Fibroblast of lung (primary cell): ENCODE measurements at places on chromosomes 7 and 10.
A peak's percentile ranks its signal among the peaks of the same experiment; 100 is the strongest.

- DNase-seq = peak; percentile 93
Measured at GRCh38 chr7:131057015-131057793, 270.5 kb upstream of the MKLN1 start.

DNA sequence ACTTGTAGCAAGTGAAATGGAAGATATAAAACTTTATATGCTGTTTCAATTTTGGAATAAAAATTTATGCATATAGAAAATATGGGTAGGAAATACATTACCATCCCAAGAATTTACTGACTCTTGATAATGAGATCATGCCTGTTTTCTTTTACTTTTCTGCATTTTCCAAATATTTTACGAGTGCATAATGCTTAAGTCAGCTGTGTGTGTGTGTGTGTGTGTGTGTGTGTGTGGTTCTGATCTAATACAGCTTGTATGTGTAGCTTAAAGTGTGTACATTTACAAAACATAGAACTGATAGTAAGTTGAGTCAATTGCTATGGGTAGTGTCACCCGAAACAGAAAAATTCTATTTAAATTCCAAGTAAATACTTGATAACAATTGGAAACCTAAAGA, 315.9 kb upstream of the LRRN3 start:
- peak; percentile 5 for DNase-seq

DNA sequence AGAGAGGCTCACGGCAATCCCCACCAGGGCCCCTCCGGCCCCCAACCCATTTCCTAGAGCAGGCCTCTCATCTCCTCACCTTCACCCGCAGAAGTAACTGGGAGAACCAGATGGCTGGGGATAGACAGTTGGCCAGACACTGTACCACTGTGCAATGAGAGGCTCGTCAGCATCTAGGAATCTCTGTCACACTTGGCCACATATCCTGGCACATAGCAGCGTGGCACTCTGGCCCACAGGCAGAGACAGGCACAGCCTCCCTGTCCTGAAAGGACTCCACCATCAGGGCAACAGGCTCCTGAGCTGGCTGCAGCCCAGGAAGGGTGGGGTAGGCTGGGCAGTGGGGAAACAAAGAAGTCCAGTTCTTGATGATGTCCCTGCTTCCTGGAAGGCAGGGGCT, 45.8 kb downstream of the C10orf143 start:
- DNase-seq = no peak

DNA sequence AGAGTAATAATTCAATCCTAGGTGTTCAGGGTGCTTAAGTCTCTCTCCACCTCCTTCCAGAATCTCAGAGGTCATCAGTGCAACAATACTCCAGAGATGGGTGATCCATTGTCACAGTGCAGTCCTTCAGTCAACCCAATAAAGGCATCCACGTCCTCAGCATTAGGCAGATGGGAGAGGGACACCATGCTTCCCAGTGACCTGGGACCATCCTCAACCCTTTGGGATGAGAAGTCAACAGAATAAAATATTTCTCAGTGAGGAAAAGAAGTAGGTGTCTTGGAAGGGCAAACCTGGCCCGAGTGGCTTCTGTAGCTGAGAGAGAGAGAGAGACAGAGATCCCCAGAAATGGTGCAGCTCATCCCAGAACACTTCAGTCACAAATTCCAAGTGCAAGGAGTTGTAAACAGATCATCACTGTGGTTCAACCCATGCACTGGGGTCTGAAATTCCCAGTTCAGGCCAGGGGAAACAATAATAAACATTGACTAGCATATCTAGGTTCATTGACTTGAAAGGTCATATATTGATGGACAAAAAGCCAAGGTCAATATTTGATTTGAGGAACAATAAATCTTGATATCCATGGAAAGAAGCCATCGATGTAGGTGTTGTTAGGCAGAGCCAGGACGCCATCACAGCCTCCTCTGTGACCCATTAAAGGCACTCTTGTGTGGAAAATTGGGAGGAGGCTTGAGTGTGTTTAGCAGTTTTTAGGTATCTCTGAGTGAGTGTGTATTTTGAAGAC, 256.0 kb upstream of the ZMIZ1 start:
- DNase-seq = no peak

- DNase-seq = no peak
Measured at GRCh38 chr7:32102432-32102873, 32.2 kb upstream of the PDE1C start.

- DNase-seq = no peak
Measured at GRCh38 chr7:12929476-12930140, 242.2 kb downstream of the ARL4A start.

DNA sequence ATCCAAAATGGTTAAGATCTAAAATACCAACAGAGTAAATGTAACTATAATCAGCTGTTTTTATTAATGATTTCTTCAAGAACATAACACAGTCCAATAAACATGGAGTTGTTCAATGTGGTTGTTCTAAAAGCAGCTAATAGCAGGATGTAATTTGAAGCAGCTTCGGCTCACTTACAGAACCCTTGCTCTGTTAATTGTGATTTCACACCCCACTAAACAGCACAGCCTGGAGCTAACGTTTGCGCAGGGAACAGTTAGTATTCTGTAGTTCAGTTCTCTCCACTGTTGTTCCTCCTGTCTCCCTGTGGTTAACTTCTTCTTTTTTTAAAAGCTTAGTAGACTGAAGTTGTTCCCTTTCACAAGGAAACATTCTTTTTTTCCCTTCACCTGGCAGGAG, 104.0 kb downstream of the GRM3 start:
- no peak for DNase-seq

DNA sequence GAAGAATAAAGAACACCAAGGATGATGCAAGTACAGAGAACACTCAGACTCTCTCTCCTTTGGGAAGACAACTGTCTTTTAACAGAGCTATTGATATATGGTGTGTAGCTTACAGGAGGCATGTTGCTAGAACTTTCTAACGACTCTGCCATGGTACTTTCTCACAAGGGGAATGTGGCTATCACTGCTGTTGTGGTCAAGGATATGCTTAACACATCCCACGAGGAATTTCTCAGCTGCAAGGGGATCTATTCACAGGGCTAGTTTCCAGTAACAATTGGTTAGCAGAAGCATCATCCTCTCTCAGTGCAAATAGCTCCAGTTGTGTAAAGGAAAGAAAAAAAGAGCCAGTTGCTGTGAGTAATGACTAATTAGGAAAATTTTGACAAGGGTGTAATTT, 826.0 kb downstream of the SORCS1 start:
- no peak for DNase-seq

DNA sequence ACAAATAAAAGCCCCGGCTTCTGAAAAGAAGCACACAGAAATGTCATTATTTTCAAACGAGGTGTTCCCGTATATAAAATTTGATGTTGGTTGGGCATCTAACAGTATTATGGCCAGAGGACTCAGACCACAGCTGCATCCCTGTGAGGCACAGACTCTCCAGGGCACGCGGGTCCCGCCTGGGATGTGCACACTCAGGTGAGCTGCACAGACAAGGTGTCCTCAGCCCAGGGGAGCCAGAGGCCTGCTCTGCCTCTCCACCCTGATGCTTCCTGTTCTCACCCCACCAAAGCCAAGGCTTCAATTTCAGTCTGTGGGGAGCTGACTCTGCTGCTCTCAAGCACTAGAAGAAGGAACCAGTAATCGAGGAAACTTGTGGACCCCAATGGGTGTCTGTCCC, 1.7 kb upstream of the CYP2E1 start:
- DNase-seq = no peak

DNA sequence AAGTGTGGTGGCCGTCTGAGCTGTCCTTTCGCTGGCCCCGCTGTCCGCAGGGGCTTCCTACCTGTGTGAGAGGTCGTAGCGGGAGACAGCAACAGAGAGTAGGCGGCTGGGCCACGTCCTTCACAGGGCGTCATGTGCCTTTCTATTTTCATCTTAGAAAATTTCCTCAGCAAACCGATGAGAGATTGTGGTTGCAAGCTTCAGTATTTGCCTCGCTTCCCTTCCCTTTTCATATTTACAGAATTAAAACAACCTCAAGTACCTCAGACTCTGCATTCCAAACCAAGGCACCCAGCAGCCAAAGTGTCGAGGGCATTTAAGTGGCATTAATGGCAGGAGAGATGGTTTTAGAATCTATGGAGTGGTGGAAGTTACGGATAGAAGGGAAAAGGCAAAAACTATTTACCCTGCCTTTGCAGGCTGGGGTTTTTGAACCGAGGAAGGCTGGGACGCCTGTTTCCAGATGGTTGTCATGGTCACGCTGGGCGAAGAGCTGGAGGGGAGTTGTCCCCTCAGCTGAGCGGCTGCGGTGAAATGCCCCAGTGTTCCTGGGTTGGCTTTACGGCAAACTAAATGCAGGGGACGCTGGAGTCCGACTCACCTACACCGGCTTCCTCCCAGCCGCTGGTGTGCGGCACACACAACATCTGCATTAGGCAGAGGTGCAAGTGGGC, 41.9 kb downstream of the WIPI2 start:
- DNase-seq = no peak

DNA sequence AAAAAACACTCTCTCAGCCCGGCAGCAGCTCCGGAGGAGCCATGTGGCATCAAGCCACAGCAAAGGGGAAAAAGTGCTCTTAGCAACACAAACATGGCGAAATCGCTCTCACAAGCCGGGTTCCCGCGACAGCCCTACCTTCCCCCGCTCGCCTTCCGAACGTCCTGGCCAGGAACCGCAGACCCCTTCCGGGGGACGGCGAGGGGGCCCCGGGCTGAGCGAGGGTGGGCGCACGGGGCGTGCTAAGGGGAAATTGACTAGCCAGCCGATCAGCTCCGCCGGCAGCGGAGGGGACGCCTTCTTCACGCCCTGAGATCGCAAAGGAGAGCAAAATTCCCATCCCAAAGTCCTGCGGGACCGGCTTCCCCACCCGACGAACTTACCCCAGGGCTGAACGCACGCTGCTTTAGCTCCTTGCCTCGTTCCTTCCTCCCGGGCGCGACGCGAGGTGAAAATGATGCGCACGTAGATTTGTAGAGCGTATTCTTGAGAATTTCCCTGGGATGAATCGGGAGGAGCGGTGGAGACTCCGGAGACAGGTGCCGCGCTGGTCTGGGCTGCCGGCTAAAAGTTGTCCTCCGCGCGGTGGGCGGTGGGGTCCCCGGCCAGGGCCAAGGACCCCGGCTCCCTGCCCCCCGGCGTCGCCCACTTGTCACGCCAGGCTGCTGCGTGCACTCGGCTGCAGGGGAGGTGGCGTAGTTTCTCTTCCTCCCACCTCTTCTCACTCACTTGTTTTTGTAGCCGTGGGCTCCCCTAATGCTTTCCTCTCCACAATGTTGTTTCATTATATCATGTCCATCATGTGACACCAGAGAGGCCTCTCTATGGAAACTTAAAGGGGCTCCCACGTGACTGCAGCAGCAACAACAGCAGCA, 220.1 kb upstream of the MKLN1 start:
- DNase-seq = peak; percentile 85

- peak; percentile 79 for DNase-seq
Measured at GRCh38 chr7:42096681-42097561, 140.1 kb downstream of the GLI3 start.

DNA sequence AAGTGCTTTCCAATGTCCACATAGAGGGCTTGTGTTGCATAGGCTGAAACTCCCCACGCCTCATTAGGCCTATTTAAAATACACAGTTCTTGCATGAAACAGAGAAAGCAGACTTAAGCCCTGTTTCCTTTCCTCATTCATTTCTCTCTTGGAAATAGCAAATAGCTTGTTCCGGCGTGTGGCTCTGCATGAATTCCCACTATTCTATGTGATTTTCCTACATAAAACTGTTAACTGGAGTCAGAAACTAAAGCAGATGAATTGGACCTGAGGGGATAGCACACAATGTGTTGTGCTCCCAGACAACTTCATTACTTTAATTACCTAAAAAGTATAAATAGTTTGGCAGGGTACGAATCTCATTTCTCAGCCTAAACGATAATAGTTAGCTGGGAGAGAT, 981.5 kb downstream of the SORCS1 start:
- no peak for DNase-seq

GRCh38 chr10:13792006-13792405, 205.2 kb downstream of the PRPF18 start:
- no peak for DNase-seq

DNA sequence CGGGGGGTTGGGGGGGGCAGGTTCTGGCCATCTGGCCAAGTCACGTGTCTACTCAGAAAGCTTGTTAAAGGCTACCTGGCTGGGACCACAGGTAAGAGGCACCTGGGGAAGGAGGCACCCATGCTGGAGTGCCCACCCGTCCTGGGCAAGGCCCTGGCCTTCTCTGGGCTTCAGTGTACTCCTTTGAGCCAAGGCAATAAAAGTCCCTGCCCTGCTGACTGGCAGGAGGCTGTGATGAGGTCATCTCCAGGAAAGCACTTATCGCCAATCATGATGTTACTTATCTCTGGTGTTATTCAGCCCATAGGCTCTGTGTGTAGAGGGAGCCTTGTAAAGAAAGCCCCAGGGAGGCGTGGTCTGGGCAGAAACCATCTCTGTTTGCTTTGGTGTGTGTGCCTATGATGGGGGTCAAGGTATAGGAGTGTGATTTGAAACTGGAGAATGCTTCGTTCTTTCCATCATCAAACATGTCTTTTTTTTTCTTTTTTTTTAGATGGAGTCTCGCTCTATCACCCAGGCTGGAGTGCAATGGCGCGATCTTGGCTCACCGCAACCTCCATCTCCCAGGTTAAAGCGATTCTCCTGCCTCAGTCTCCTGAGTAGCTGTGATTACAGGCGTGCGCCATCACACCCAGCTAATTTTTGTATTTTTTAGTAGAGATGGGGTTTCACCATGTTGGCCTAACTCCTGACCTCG, 2.5 kb upstream of the CLDN4 start:
- DNase-seq = peak; percentile 36

DNA sequence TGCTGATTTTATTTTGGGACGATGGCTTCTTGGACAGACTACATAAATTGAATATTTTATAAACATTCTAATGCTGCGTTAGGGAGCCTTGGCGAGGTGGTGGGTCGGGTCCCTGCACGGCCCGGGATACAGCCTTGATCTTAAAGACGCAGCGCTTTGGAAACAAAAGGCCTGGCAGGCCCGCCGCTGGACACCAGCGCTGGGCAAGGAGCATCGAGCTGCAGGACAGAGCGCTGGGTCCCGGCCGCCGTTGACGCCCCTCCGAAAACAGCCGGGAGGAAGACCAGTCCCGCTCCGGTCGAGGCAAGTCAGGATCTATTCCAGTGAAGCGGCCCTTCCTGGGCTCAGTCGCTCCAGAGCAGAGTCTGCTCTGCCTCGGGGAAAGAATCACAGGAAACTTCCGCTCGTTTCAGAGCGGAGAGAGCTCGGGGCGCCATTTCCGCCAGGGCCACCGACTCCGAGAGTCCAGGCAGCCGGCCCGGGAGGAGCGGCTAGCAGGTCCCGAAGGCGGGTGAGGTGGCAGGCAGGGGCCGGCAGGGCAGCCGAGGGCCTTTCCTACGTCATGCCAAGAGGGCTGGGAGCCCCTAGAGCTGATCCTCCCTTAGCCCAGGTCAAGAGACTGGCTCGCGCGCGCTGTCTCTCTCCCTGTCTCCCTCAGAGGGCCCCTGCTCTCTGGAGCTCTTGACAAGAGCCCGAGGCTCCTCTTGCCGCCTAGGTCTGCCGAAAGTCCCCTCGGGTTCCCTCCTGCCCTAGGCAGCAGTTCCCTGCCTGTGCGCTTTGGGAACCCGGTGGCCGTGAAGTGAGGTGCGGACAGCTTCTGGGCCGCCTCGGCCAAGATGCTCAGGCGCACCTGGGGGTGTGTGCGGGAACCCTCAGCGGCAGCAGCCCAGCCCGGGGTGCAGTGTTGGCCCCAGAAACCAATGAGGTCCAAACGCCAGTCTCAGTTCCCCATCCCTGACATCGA, 1.4 kb upstream of the DRGX start:
- no peak for DNase-seq
